ENCODE measurements at places on chromosomes 4 and X. TPM values are rescaled to one million over a fixed set of nuclear protein-coding genes. Genes with fewer than 3 reads are reported as not detected.

GRCh38 chr4:97759785-97760184, 383.5 kb downstream of the STPG2 start:
- no peak for DNase-seq

DNA sequence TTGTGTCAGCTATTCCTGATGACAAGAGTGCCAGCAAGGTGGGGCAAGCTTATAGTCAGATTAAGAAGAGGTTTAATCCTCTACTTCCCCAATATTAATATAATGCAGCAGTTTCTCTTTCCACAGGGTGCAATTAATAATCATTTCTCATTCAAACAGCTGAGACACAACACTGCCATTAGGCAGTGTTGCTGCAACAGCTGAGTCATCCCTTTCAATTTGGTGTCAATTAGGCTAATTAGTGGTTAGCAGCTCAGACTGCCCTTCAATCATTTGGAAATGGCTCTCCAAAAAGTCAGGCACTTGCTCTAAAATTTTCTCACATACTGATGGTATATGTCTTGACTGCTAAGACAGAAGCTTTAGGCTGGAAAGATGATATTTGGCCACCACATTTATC, 265.7 kb upstream of the FAM241A start:
- DNase-seq = no peak

- DNase-seq = no peak
These were observed 129.5 kb upstream of the KLF3 start for GRCh38 chr4:38534344-38535045.

Gene NCAPG
- 12.9 TPM for polyA plus RNA-seq

DNA sequence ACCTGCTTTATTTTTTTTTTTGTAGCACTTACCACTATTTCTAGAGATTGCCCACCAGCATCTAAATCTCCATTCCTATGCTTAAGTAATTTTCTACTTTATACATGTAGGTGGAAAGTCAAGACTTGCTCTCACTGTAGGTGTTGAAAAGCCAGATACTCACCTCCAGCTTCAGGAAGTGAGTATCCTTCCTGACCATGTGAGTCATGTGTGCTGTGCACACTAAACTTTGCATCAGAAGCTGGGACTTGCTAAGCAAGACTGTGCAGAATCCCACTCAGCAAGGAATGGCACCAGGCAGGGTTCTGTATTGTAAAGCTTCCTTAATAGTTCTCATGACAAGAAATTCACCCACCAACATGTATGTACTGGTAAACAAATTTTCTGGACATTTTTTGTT, 151.8 kb downstream of the POU4F2 start:
- DNase-seq = no peak

GRCh38 chr4:4521731-4522130, 20.1 kb downstream of the STX18 start:
- no peak for DNase-seq

DNA sequence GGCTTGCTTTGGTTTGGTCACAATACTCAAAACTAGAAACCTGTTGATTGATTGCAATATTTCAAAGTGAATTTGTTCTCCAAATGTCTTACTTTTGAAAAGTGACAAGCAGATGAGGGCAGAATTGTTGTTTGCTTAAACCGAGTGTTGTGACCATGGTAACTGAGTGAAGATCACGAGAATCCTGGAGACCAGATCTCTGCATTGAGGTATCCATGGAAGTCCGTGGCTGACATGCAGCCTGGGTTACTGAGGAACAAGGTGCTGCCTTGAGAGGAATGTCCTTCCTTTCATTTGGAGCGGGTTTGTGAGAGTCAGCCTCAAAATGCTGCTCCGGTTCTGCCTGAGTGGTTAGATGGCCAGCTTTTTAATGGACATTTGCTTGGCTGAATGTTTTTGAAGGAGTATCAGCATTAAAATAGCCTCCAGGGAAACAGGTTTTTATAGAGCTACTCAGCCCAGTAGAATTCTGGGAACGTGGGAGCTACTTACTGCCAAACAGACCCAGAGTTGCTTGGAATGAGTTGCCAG, 31.3 kb downstream of the NYX start:
- DNase-seq = no peak

- peak; percentile 81 for DNase-seq
These were observed at the start of gene MAMLD1 for GRCh38 chrX:150362599-150363481. Gene MAMLD1 (plus strand): TSS chrX:150363317. CDS start chrX:150445517, 82,200 bp downstream.

GRCh38 chr4:163966612-163967011, 472.1 kb downstream of the TMA16 start:
- no peak for DNase-seq

- no peak for DNase-seq
These were observed 45.5 kb downstream of the PPP1R2C start for GRCh38 chrX:42732506-42732905.

GRCh38 chr4:5465956-5466355, 242.4 kb downstream of the EVC2 start:
- no peak for DNase-seq

Measured in muscle of back (tissue), 13 donors.